GM12864 (cell line): ENCODE measurements at places on chromosomes 1 and 21.

DNA sequence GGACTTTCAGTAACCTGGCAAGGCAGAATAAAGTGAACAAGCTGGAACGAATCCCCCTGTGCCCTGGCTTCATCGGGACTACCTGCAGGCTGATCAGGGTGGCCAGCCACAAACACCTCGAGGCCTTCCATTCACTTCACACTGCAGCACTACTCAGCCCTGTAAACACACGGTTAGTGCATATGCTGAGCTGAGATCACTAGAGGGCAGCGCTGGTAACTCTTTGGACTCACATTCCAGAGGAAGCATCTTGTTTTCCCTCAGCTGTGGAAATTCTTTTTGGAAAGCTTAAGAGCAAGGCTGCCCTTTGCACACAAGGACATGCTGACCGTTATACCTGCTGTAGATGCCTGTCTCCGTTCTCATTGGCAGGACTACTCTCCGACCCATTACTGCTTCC, 32.1 kb downstream of the PCSK9 start:
- DNase-seq, result no peak

- DNase-seq, result no peak
These were observed 56.0 kb downstream of the TTLL7 start for GRCh38 chr1:83942914-83943313.

DNA sequence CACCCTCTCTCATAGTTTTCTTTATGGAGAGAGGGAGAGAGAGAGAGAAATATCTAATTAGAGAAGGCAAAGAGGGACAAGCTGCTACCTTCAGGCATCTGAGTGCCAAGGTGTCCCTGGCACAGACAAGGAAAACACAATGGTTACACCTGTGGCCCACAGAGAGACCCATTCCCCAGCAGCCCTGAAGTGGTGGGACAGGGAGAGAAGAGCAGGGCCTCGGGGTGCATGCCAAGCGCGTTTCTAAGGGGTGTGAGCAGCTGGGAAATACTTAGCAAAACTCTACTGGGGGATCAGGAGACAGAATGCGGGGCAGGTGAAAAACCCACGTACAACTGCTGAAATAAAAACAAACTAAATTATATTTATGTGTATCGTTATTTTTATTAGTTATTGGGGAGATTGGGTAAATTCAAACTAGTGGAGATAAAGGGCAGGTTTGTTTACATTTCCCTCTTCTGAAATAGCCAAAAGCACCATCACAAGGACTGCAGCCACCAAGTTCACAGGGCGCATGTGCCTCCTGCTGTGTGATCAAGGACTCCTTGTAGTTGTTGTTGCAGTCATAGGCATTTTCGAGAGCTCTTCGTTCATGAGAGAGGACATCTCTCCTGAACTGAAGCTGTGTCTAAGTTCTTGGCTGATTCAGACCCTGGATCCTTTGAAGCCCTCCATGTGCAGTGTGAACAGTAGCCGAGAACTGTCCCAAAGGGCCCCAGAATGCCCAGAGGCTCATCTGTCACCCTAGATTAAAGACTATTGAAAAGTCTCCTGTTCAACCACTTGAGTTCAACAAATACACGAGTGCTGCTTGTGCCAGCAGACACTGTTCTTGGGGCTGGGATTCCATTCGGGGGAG, 737 bp upstream of the SERPINC1 start:
- DNase-seq, result no peak

DNA sequence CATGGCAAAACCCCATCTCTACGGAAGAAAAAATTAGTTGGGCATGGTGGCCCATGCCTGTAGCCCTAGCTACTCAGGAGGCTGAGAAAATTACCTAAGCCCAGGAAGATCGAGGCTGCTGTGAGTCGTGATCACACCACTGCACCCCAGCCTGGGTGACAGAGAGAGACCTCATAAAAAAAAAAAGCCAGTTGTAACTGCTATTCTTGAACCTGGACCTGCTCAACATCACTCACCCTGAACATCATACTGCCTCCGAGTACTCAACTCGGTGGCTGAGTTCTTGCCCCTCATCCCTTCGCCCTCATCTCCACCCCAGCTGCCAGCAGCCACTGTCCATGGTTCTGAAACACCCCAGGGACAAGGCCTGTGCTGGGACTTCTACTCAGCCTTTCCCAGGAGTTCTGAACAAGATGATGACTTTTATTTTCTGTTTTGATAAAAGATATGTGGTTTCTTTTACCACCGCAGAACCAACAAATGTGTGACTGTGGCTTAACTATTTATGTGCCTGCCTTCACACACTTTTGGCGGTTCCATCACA, 5.4 kb upstream of the DISP3 start:
- no peak for DNase-seq

DNA sequence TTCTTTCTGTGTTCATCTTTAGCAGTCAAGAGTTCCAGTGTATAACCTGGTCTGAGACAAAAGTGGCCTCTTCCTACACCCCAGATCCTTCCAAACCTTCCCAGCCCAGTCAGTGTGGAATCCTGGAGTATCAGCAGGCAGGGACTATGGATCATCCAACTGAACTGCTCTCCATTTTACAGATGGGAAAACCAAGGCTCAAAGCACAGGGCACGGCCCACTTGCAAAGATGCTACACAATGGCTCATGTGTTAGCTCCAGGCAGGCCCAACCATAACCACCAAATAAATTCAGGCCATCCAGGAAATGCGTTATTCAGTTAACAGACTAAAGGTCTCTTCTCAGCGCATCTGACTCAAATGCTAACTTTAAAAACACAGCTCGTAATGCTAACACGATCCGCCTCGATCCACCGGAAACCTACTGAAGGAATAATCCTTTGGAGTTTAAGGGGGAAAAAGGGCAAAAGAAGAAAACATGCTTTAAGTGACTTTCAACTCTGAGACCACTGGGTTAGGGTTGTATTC, 7.1 kb downstream of the GLIS1 start:
- no peak for DNase-seq

DNA sequence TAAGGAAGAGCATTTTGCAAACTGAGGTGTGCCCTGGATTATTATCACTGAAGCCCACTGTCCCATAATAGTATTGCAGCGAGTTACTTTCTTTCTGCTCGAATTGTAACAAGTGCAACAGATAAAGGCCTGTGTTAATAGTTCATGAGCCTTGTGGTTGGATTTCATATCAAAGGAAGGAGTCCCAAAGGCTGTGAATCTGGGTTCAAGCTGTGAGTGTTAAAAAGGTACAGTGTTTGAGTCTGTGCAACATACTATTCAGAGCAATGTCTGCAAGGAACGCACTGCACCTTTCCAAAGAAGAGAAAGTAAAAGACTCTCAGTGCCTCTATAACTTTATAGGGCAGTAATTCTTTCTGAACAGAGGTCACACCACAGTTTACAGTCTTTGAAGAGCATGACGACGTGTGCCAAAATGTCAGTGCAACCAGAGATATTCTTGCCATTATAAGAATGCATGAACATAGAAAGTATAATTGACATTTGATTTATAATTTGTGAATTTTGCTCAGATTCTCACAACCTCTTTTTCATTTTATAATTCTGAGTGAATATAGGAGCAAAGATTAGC, 79.1 kb downstream of the CDC7 start:
- no peak for DNase-seq

DNA sequence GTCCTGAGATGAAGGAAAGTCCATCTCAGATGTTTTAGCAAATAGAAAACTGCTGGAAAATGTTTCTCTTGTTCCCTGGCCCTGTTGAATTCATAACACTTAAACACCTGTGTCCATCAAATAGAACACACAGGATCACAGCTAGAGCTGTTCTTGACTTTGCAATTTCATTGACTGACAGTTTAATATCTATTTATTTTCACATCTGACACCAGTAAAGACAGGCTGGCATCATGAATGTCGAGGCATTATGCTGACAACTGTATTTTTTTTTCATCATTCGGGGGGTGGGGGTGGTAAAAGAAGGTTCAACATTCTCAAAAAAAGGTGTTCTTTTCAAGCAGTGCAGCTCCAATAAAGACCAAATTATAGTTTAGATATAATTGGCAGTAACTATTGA, 591.2 kb upstream of the PTBP2 start:
- no peak for DNase-seq

DNA sequence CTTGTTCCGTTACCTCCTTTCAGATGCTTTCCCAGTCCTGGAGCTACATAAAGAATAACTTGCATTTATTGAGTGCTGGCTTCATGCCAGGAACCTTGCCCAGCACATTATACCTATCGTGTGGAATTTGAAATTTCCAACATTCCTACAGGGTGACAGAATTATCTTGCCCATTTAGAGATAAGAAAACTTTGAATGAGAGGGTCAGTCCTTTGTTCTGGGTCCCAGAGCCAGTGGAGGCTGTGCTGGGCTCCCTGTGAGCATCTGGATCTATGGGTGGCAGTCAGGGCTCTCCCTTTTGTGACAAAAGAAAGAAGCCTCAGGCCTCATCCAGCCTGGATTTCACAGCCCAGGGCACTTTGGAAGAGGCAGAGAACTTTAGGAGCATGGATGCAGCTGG, 3.2 kb downstream of the GSTM4 start:
- no peak for DNase-seq

GRCh38 chr1:193558491-193559028, 372.1 kb upstream of the B3GALT2 start:
- DNase-seq, result no peak

DNA sequence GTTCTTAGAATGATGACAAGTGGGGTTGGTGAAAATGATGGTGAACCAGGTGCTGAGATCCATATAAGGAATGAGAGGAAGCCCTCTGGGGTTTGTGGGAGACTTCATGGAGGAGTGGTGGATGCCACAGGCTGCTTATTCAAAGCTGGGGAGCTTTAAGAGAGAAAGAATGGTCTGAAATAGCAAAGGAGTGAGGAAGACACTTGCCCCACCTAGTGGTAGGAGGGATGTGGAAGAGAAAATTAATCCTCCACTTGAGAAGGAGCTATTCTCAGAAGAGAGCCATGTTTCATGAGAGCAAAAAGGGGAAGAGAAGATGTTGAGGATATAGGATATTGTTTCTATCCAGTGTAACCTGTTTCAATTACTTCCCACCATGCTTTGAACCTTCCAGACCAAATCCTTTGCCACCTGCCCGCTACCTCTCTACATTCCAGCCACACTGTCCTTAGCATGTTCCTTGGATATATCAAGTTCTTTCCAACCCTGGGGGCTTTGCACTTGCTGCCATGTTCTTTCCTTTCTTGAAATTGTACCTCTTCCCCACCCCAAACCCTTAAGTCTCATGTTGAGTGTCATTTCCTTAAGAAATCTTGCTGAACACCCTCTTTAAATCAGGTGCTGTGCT, 19.6 kb upstream of the ZNF648 start:
- peak; percentile 10 for DNase-seq

GRCh38 chr1:66271904-66272254, 262.1 kb upstream of the SGIP1 start:
- DNase-seq, result no peak

GRCh38 chr1:54978528-54979326, 1.7 kb upstream of the TMEM61 start:
- no peak for DNase-seq

DNA sequence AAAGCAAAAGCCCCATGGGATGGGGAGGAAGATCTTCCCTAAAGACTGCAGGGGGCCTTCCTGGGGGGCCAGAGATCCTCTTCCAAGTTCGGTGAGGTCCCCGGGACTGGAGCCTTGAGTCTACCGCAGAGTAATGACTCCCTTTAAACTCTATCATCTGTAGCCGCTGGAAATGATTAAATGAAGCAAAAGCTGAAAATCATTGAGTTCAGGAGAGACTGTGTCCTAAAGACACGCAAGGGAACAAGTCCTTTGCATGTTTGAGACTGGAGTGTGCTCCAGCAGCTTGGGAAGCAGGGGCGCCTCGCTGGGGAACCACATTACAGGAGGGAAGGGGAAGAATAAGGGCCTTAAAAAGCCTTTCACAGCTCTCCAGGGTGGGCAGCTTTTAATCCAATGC, 70.2 kb downstream of the WDR4 start:
- no peak for DNase-seq

GRCh38 chr1:20685099-20685662, 24.0 kb upstream of the DDOST start:
- no peak for DNase-seq

DNA sequence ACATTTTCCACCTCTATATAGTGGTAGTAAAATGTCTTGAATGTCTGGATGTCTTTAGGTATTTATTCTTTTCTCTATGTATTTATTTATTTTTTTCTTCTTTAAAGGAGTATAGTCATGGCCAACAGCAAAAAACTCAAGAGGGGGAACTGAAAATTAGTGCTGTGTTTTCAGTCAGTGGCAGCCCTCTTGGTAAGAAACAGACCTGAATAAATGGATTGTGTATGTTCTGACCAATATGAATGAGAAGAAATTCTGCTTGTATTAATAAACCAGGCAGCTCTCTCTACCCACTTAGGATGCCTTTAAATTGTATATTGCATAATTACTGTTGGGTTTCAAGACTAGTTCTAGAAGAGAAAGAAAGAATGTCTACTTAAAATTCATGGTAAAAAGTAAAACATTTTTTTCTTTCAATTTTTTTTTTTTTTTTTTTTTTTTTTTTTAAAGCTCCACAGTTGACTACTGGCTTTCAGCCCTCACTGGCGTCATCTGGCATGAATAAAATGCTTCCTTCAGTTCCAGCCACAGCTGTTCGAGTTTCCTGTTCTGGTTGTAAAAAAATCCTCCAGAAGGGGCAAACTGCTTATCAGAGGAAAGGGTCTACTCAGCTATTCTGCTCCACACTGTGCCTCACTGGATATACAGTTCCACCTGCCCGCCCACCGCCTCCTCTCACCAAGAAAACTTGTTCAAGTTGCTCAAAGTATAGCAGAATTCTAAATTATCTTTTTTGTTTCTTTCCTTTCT, 101.6 kb downstream of the ZMYM4 start:
- DNase-seq, result no peak

DNA sequence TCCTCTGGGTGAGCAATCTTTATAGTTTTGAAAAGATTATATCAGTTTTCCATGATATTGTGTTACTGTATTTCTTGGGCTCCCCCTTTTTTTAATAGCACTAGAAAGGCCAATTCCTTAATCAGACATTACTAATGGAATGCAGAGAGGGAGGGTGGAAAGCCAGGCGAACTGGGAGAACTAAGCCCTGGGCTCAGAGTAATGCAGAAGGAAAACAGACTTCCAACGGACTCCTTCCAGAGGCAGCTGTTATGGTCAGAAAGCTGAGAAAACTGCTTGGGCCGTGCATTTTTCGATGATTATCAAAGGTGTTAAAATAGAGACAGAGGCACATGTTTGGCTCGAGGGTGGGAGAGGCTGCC, 206.3 kb downstream of the FOXD2 start:
- DNase-seq, result no peak

- DNase-seq, result no peak
These were observed 88.6 kb downstream of the GPATCH2 start for GRCh38 chr1:217542136-217542777.

GRCh38 chr21:39885119-39885848, 18.0 kb downstream of the PCP4 start:
- no peak for DNase-seq

DNA sequence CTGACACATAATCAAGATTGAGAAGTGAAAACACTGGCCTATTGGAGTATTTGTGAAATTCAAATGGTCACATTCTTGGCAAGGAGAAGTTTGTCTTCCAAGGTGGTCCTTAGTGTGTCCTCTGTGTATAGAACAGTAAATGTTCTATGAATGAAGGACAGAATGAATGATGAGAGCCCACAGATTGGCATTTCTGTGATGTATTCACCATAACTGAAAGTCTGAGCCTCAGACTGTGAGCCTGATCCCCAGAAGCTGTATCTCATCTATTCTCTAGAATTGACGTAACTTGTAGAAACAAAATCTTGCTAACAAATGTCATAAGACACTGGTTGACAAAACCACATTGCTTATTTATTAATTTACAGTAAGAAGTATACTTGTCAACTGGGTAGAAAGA, 111.5 kb upstream of the ETV3 start:
- no peak for DNase-seq
